ENCODE measurements at places on chromosomes 6 and 20. TPM values are rescaled to one million over a fixed set of nuclear protein-coding genes. Genes with fewer than 3 reads are reported as not detected.

Gene TSPO2
- total RNA-seq, result not detected

Gene GRM1
- total RNA-seq, result 6.7 TPM

Gene TREM1
- total RNA-seq, result 0.52 TPM

Gene EYA4
- 15.4 TPM for total RNA-seq

Gene SIRPD
- not detected for total RNA-seq

Gene TCP11
- total RNA-seq, result not detected

Gene GTF2H4
- 23.0 TPM for total RNA-seq

Gene CST4
- not detected for total RNA-seq

Gene CGA
- total RNA-seq, result not detected

Gene HAO1
- total RNA-seq, result not detected

Gene PLN
- 2,329 TPM for total RNA-seq

Gene KHDC1L
- total RNA-seq, result not detected

Gene TNNC2
- 0.33 TPM for total RNA-seq

Gene MAP3K7
- total RNA-seq, result 20.6 TPM

Gene DCBLD1
- total RNA-seq, result 5.5 TPM

Gene TUBB1
- 0.30 TPM for total RNA-seq

Gene MUC21
- total RNA-seq, result not detected

Gene BPIFB1
- total RNA-seq, result not detected

Gene TNF
- total RNA-seq, result 0.47 TPM

Gene IP6K3
- total RNA-seq, result 42.0 TPM

Gene AK9
- total RNA-seq, result 12.6 TPM

Gene LY6G6C
- total RNA-seq, result not detected

Gene GNL1
- 18.3 TPM for total RNA-seq

Gene HRH3
- total RNA-seq, result not detected

Gene KIAA1755
- 7.1 TPM for total RNA-seq

Gene HSPA1L
- total RNA-seq, result 2.2 TPM

Gene PLCB4
- total RNA-seq, result 30.5 TPM

Gene TCF15
- total RNA-seq, result 11.1 TPM

Gene SLC17A1
- not detected for total RNA-seq

Gene SLC17A5
- total RNA-seq, result 5.3 TPM

Gene PM20D2
- 14.3 TPM for total RNA-seq

Gene OLIG3
- not detected for total RNA-seq

Gene GPX5
- total RNA-seq, result not detected

Gene CLDN20
- total RNA-seq, result not detected

Gene PEX6
- 28.9 TPM for total RNA-seq

Gene CAGE1
- total RNA-seq, result not detected

Gene OTOR
- not detected for total RNA-seq

Gene C6orf15
- not detected for total RNA-seq

Gene CD2AP
- total RNA-seq, result 9.9 TPM

Gene AVP
- 0.38 TPM for total RNA-seq

Gene CUL7
- total RNA-seq, result 7.0 TPM

Gene MYB
- total RNA-seq, result 0.08 TPM

Gene ULBP3
- 0.99 TPM for total RNA-seq

Gene FRK
- 11.2 TPM for total RNA-seq

Gene SNPH
- 11.2 TPM for total RNA-seq
